NCI-H510A treated with DMSO at 0.1 percent for 48 hours (cell line): ENCODE measurements at places on chromosomes 2 and 18.

- DNase-seq, result peak; percentile 50
These were observed 22.3 kb downstream of the KLF7 start for GRCh38 chr2:207143215-207144172.

- DNase-seq, result peak; percentile 87
These were observed 48.1 kb downstream of the PKDCC start for GRCh38 chr2:42095923-42096408.

DNA sequence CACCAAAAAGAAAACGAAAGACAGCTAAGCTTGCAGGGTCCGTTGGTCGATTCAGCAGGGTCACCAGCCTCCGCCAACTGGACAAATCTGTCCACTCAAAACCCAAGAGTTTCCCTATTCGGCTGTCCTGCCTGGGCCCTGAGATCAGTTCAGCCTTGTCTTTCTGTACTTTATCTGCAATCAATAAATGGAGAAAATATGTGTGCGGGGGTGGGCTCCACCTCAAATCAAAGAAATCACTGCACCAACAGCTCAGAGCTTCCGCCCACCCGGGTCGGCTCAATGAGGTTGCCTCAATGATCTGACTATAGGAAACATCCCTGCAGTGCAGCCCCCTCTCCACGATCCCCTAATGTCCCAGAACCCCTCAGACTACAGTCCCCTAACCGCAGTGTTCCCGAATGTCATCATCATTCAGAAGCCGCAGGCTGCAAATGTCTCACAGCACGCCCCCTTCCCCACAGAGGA is 447 bp downstream of the GGCX start:
- DNase-seq, result no peak

DNA sequence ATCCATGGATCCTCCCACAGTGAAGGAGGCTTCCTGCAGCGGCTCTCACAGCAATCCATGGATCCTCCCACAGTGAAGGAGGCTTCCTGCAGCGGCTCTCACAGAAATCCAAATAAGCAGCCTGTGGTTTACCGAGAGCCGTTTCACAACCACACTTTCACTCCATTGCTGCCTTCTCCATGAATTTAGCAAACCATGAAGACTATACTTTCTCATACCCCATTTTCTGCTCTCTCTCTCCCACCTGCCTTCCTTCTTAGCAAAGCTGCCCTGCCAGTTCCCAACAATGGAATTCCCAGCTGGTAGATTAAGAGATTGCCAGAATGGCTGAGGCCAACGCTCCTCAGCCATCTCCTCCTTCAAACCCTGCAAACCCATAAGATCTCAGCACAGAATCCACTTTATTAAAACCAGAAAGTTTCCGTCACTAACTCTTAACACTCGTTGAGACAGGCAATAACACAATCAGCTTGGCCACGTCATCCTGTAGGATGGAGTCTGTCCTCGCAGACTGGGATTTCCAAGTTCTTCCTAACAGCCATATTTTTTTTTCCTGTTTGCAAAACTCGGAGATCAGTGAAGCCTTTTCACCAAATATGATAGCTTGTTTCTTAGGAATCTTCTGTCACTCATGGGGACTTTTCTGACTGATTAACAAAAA is 162.2 kb downstream of the PXDN start:
- no peak for DNase-seq

DNA sequence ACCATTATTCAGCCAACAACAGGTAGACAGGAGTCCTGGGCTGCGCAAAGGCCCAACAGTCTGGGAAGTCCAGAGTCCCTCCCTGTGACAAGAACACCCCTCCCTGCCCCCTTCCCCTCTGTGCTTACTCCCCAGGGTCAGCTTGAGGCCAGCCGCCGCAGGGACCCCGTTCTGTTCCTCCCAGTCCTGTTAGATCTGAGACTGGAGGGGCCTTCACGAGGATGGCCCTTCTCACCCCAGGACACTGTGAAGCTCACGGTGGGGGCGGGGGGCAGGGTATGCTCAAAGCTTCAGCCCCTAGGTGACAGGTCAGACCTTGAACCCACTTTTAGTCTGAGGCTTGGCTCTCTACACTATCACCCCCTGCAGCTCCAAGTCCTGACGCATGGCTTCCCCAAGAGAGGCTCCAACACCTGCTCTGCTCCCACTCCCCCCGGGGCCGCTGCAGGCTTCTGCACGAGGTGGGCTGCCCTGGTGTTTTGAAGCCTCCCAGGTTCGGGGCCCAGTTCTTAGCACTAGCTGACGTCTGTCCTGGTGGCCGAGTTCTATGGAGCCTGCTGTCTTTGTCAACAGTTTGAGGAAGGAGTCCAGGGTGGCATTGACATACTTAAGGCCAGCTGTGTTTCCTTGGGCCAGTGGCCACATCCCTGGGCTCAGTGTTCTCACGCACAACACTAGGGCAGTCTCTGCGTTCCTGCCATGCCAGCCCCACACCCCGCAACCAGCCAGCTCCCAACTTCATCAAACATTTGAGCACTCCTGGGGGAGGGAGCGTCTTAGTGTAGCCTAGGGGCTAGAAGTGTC is 37.2 kb upstream of the HPCAL1 start:
- no peak for DNase-seq

GRCh38 chr2:3587432-3587831 is 7.5 kb upstream of the COLEC11 start:
- no peak for DNase-seq

GRCh38 chr2:232207174-232207573 is 171.4 kb upstream of the ALPP start:
- DNase-seq, result no peak

GRCh38 chr2:54966837-54967236 is 83.4 kb downstream of the RTN4 start:
- no peak for DNase-seq

GRCh38 chr2:173150087-173150486 is 74.4 kb downstream of the MAP3K20 start:
- no peak for DNase-seq

- peak; percentile 91 for DNase-seq
These were observed 57.5 kb upstream of the AGPS start for GRCh38 chr2:177334940-177335543.

- DNase-seq, result no peak
These were observed 196.0 kb upstream of the SLC39A10 start for GRCh38 chr2:195461010-195461409.

GRCh38 chr2:10254373-10255188 is 48.1 kb upstream of the HPCAL1 start:
- DNase-seq, result peak; percentile 20

DNA sequence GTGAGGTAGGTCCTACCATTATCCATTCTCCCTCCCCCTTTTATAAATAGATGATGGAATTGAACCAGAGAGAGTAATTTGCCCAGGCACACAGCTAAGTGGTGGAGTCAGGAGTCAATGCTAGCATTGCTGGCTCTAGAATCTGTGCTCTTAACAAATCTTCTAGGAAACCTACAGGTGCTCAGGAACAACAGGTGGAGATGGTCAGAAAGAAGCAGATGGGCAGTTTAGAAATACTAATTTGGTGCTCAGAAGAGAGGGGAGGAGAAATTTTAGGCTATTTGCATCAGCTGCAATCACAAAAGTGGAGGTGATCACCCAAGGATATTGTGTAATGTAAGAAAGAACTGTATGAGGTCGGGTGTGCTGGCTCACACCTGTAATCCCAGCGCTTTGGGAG is 219.4 kb upstream of the SMAD7 start:
- DNase-seq, result no peak

DNA sequence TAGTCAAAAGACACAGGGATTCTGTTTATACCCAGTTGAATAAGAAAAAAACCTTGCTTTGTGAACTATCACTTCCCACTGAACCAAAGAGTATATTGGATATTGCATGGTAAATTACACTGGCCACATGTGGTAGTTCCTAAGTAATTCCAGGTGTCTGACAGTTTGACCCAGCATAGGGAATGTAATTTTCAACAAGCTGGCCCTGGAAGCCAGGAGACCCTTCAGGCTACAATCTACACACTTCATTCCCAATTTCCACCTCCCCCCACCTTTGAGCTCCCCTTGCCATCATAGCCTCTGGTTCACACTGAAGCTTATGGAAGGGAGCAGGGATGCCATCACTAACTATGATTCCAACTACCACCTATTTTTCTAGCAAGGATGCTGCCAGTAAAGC is 2.8 kb downstream of the FRZB start:
- no peak for DNase-seq

DNA sequence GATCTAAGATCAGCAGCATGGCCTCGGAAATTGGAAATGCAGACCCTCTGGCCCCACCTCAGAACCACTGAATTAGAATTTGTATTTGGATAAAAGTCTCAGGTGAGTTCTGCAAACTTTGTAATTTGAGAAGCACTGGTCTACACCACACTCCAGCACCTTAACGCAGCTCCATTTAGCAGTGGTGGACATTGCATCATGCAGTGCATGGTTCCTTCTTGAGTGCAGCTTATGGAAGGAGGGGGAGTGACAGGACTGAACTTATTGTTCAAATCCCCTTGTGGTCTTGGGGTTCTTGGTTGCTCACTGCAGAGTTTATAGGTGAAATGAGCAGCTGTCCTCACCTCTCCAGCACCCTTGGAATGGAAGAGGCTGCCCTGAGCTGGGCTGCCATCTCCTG is 17.4 kb upstream of the STEAP3 start:
- DNase-seq, result peak; percentile 54

DNA sequence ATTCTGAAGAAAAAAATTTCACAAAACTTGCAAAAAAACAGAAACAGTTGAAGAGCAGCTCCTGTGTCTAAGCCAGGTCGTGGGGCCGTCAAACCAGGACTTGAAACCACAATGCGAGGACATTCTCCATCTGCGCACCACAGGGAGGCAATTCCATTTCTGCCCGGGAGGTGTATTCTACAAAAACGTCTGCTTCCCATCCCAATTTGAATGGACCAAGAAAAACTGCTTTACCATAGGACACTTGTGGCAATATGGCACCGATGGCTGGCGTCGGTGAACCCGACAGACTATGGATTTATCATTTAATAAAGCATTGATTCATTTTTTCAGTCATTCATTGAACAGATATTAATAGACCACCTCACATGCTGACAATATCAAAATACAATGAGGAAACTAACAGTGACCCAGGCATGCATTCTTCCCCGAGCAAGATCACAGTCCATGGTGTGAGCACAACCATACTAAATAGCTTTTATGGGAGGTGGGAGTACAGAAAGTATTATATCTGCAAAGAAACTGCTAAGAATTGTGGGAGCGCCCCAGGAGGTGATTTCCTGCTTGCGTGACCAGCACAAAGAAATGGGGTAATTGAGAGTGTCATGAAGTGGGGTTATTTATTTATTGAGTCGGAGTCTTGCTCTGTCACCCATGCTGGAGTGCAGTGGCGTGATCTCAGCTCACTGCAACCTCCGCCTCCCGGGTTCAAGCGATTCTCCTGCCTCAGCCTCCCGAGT is 10.5 kb upstream of the ZAP70 start:
- DNase-seq, result no peak

DNA sequence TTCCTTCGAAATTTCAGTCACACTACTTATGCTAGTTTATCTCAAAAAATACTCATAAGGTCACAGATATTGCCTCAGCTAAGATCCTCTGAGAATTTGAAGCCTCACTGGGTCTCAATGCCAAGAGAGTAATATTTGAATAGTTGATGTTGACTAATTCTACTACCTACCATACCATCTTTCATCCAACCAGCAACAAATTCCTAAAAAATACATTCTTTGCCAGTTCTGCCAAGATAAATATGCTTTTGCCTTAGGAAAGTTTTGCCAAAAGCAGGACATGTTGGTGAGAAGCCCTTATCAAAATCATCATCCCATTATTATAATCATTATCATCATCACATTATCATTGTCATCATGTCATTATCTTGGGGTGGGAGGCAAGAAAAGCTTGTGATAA is 544.6 kb upstream of the ZEB2 start:
- no peak for DNase-seq

DNA sequence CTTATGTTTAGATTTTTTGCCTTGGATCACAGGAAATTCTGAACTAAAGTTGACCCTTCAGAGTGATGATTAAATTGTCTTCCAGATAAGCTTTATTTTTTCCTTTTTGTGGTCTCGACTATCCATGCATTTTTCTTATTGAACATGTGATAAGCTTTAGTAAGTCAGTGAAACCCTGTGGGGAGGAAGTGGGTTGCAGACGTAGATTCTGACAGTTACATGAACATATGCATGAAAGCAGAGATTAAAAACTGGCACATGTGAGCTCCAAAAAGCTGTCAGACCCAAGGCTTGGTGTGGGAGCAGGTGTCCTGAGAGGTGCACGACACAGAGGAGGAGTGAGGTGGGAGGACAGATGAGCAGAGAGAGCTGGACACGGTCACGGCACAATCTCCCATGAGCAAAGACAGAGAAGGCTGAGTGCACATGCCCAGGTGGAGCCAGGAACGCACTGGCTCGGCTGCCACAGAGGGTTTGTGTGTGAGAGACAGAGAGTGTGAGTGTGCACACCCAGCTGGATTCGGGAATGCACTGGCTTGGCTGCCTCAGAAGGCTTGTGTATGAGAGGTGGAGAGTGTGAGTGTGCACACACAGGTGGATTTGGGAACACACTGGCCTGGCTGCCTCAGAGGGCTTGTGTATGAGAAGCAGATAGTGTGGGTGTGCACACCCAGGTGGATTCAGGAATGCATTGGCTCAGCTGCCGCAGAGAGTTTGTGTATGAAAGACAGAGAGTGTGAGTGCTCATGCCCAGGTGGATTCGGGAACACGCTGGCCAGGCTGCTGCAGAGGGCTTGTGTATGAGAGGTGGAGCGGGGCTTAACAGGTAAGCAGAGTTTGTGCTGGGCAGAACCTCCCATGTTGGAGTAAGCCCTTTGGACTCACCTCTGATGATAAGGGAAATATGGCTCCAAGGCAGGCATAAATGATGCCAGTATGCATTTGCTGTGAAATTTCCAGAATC is 849.1 kb upstream of the SALL3 start:
- DNase-seq, result no peak

- DNase-seq, result peak; percentile 39
These were observed 755 bp downstream of the EIF4E2 start for GRCh38 chr2:232551250-232551638.

DNA sequence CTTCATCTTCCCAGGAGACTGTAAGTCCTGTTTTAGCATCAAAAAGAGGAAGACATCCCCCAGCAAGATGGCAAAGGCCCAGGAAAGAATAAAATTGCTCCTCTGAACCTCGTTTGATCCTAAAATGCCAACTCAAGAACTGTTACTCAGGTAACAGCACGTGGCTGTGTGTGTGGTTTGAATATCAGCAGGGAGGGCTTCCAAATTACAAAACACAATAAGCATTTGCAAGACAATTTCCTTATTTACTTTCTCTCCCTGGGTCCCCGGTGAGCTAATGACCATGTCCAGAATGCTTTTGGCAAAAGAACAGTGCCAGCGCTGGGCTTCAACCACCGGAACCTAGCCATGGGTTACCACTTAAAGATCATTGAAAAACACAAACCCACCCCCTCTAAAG is 163.6 kb downstream of the C1D start:
- DNase-seq, result no peak

- no peak for DNase-seq
These were observed 30.0 kb downstream of the RNF125 start for GRCh38 chr18:32048507-32049091.
